AG04450 (cell line): ENCODE measurements at places on chromosomes 6 and 20. TPM values are rescaled to one million over a fixed set of nuclear protein-coding genes. Genes with fewer than 3 reads are reported as not detected.

TEAD3 gene
- polyA plus RNA-seq, result 16.6 and 22.8 TPM in 2 replicates

FHL5 gene
- polyA plus RNA-seq, result not detected in 2 replicates

- no peak for DNase-seq
Observed at GRCh38 chr20:56423886-56424285, 11.8 kb downstream of the CASS4 start.

DNA sequence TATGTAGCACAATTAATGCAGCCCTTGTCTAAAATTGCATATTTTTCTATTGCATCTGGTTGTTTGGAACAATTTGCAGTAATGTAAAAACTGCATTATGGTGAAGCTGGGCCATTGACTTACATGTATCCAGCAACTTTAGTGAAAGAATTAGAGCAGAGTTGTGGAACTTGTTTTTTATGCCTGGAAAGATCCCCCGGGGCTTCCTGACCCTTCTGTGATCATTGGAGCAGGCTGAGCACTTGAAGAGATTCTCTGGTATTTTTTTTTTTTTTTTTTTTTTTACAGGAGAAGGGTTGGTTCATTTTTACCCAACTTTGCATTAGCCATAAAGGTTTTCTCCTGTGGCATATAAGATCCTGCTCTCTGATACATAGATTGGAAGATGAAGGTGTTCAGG, 45.0 kb downstream of the LIN28B start:
- no peak for DNase-seq

- no peak for DNase-seq
Observed at GRCh38 chr20:58392286-58392685, 3.3 kb downstream of the VAPB start.
